Activated CD4-positive, alpha-beta T cell treated with anti-CD3 and anti-CD28 coated beads for 48 hours (primary cell): ENCODE measurements at places on chromosomes 12 and 14.

DNA sequence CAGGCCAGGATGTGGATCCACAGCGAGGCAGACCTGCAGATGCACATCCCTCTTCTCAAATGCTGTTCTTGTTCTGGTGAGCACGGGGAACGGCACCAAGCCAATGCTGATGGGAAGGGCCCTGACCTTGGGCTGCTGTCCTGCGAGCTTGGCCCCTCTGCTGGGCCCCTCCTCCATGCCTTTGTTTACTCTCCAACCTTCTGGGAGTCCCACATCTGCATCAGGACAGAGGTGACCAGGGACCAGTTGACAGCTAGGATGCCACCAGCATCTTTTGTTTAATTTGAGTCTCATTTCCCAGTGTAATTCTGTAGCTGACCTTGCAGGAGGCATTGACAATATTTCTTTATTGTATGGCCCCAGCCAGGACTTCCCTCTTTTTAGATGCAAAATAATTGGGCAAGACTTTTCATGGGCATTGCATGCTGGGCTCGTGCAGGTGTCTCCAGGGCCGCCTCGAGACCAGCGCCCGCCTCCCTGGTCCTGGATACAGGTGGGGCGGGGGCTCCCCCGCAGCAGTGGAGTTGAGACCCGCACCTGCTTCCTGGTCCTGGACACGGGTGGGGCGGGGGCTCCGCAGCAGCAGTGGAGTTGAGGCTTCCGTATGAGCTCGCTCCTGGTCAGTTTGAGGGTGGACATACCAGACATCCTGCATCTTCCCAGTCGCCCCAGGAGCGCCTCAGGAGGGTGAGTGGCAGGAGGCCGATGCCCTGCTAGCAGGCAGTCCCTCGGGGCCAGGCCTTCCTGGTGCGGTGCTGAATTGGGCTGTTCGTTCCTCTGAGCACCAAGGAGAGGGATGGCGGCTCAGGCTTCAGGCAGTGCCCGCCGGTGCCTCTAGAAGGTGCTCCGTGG is 11.4 kb downstream of the PACS2 start:
- DNase-seq, result no peak

- DNase-seq, result no peak
Observed at GRCh38 chr12:5262885-5263284, 169.0 kb upstream of the NTF3 start.

DNA sequence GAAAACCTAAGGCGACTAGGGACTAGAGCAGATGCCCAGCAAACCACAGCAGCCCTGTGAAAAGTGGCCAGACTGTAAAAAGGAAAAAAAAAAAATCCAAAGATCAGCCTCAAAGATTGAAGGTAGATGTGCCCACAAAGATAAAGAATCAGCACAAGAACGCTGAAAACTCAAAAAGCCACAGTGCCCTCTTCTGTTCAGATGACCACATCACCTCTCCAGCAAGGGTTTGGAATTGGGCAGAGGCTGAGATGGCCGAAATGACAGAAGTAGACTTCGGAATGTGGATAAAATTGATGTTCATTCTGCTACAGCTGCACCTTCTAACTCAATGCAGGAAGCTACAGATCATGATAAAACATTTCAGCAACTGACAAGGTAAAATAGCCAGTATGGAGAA is 154.4 kb downstream of the GPHN start:
- no peak for DNase-seq

DNA sequence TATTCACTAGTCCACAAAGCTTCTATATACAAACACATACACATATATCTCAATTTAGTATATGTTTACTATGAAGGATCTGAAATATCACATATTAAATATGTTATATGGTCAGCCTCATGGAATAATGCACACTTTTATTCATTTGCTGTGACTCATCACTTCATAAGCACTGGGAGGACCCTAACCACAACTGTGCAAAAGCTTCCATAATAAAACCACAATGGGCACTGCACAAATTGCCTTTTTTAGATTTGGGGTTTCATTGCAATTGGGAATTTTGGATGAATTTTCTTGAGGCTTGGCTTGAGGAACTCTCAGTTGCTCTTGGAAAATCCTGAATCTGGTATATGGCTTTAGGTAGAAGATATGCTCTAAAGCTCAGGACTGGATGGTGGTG is 399.4 kb downstream of the C12orf75 start:
- DNase-seq, result no peak

DNA sequence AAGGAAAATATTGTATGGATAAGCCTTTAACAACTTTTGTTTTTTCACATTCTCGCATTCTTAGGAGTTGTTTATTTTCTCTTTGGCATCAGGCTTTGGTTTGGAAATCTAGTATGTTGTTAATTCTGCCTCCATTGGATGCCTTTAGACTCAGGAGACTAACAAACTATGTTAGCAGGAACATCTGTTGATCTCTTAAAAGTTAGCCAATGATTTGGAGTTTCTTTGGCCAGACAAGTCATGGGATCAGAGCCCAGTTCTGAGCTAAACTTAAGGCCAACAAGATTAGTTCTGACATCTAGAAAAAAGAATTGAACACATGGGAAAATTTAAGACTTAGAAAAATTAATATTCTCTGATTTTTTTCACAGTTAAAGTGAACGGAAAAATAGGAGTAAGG is 35.3 kb upstream of the STRAP start:
- no peak for DNase-seq

GRCh38 chr12:32843528-32844095 is 53.0 kb downstream of the PKP2 start:
- no peak for DNase-seq

GRCh38 chr12:105107494-105108371 is at the start of gene WASHC4:
Gene WASHC4 (plus strand): TSS chr12:105107731. CDS start chr12:105107801, 70 bp downstream.
- peak; percentile 95 for DNase-seq

DNA sequence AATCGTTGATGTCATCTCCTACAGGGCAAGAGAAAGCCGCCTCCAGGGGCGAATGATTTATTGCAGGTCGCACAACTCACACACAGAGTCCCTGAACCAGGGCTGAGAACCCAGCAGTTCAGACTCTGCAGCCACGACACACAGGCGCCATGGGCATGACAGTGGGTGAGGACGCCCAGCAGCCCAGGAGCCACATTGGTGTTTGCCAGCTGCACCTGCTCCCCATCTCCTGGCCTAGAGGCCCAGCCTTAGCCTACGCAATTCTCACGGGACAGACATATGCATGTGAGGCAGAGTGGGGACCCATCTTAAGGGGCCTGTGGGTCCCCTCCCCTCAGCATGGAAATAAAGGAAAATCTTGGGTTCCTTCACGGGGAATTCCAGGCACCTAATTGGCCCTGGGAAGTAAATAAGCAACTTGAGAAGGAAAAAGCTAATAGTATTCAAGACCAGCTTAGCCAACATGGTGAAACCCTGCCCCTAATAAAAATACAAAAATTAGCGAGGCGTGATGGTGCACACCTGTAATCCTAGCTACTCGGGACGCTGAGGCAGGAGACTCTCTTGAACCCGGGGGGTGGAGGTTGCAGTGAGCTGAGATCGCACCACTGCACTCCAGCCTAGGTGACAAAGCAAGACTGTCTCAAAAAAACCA is 69.3 kb downstream of the RIMBP2 start:
- DNase-seq, result no peak

DNA sequence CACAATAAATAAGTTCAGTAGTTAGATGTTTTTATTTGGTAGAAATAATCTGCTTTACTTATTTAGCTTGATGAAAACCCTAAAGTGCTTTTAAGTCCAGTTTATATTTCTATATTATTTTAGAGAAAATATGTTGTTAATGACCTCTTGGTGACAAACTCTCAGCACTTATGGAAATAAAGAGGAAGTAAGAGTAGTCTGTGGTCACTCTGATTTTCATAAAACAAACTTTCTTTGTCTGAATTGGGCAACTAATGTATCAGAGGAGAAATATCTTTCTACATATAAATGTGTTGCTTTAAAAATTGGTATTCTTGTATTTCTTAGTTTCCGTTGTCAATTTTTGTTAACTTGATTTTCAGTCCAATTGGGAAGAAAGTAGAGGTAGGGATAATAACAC is 878.9 kb upstream of the SEL1L start:
- DNase-seq, result no peak

GRCh38 chr12:52354200-52354599 is 13.1 kb downstream of the KRT85 start:
- no peak for DNase-seq

- no peak for DNase-seq
Observed at GRCh38 chr14:65482757-65483438, 70.4 kb downstream of the FUT8 start.

DNA sequence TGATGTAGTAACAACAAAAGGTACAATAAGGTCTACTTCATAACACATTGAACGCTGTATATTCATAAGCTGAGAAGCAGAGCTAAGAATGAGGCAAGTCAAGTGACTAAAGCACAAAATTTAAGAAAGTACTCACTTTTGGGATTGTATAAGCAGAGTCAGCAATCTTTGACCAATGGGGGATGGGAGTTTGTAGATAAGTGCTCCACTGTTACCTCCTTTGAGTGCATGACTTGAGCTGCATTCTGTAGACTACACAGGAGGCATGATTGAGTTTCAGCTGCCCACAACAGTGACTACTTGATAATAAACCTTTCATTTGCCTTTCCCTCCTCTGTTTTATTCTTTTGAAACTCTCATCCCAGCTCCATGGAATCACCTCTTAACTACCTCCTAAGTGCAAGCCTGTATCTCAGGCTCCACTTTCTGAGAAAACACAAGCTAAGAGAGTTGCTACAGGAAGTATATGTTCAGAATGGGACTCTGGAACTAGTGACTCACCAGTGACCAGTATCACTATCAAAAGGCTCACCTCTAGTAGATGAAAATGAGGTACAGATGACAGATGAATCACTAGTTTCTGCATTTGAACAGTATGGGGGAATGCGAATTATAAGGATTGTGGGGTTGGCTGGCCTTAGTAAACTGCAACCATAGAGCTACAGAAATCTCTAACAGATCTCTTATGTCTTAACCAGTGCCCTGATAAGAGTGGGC is 49.2 kb downstream of the SLC35F4 start:
- no peak for DNase-seq

- no peak for DNase-seq
Observed at GRCh38 chr14:103526914-103527248, 2.1 kb upstream of the TRMT61A start.

DNA sequence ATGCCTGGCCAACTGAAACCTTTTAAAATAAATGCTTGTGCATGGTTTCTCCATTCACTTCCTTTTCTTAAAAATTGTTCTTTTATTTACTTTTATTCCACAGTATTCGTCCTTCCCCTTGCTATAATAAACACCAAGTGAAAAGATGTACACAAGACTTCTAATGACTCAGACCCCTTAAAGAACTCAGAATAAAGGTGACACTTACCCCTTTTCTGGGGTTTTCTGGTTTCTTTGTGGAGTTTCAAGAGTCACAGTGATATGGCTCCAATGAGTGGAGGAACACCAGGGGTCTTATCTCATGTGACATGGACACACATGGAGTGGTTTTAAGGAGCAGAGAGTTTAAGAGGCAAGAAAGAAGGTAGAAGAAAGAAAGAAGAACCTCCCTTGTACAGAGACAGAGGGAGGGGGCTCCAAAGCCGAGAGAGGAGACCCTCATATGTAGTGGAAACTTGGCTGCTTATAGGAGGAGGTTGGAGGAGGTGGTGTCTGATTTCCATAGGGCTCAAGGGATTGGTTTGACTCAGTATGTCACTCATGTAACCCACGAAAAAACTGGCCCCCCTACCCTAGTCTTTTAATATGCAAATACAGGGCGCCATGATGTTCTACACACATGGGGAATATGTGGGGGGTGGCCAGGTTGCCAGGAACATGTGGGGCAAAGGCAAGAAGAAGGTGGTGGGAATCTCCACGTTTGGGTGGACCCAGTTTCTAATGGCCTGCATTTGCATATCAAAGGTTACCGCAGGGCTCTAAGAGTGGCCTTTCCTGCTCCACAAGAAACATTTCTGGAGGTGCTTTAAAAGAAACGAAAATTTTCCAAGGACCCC is 22.1 kb upstream of the CD69 start:
- DNase-seq, result no peak

DNA sequence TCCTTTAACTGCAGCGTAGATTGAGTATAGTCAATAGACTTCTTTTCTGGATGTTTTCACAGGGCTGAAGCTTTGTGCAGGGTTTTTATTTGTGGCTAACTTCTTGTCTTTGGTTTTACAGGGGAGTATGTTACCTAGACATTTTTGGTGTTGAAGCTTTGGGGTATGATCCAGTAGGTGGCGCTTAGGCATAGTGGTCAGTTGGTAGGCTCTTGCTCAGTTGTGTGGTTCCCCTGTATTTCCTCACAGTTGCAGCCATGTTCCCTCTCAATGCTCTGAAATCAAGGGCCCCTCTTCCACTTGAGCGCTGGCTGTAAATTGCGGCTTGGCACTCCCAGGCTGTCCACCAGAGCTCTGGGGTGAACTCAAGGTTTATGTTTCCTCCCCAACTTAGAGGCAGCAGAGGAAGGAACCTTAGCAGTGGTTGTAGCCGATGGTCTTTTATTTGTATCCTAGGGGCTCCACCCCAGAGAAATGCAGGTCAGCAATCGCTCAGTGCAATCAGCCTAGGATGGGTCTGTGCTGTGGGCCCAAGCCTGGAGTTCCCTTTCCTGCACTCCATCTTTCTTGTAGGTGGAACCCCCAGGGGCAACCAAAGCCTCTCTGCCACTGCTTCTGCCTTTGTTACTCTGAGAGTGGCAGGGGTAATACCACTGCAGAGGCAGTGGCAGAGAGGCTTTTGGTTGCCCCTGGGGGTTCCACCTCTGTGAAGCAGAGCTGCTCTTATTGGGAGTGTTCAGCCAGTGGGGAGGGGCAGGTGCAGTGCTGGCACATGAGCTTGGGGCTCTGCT is 55.1 kb downstream of the CMAS start:
- peak; percentile 55 for DNase-seq

DNA sequence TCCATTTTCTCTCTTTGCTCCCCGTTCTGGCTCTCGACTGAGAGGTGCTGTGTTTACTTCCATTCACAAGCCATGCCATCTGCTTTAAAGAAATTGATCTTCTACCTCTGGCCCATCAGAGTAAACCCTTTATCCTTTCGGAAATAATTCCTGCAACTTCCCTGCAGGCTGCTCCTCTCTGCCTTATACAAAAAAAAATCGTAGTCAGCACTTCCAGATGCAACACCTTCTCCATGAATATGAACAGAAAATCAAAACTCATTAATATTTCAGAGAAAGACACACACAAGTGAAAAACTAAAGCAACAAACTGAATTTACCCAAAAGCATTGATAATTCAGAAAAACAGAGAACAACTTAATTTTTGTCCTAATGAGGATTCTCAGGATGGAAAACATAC is 127.6 kb upstream of the FSCB start:
- DNase-seq, result no peak

- DNase-seq, result no peak
Observed at GRCh38 chr12:119201789-119202543, 23.2 kb downstream of the HSPB8 start.
